ENCODE measurements at places on chromosomes 5 and 9. TPM values are rescaled to one million over a fixed set of nuclear protein-coding genes. Genes with fewer than 3 reads are reported as not detected.

The IFNA13 gene
- total RNA-seq, result not detected

The TSLP gene
- total RNA-seq, result not detected

The INSL6 gene
- total RNA-seq, result not detected

The CCDC192 gene
- not detected for total RNA-seq

The PCDHGC4 gene
- total RNA-seq, result not detected

The GABRA1 gene
- not detected for total RNA-seq

The RANBP17 gene
- total RNA-seq, result 2.4 TPM

The TICAM2 gene
- 1.6 TPM for total RNA-seq
